ENCODE measurements at places on chromosomes 1 and 21. TPM values are rescaled to one million over a fixed set of nuclear protein-coding genes. Genes with fewer than 3 reads are reported as not detected.

DNA sequence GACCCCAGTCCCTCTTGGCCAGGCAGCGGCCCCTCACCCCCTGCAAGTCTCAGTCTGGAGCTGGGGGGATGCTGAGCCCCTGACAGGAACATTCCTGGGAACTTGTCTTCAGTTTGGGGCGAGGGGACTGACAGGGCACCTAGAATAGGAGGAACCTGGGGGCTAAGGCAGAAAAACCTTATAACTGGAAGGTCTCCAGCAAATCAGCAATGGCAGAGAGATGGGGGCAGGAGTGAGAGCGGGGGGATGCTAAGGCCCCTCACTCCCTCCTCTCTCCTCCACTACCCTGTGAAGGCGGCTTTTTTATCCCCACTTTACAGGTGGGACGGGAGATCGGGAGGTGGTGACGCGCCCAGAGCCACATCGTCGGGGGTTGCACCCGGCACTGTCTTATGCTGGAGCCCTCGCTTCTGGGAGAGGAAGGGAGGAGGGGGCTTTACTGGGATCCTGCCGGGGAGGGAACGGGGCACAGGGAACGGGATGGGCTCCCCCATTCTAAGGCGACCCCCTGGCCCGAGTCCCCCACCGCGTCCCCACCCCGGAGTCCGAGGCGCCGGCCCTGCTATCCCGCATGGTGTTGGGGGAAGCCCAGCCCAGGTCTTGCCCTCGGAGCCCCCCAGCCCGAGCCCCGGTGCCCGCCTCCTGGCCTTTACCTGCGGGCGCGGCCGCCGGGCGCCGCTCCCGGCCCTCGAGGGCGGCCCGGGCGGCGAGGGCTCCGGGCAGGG is 456 bp downstream of the COL8A2 start:
- no peak for DNase-seq

Gene PLA2G2A
- total RNA-seq: not detected

DNA sequence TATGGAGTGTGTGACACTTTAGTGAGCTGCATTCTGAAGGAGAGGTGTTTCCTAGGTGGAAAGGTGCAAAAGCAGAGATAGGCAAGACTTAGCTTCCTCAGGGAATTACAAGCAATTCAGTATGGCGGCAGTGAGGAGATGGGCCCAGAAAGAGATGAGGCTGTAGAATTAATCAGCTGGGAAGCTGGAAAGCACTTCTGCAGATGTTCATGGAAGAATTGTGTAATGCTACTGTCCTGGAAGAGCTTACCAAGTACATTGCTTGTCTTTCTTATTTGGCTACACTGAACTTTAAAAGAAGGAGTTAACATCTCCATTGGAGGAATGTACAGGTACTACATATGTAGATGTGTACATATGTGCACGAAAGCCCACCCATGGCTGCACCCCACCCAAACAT is 103.7 kb upstream of the DPT start:
- no peak for DNase-seq

DNA sequence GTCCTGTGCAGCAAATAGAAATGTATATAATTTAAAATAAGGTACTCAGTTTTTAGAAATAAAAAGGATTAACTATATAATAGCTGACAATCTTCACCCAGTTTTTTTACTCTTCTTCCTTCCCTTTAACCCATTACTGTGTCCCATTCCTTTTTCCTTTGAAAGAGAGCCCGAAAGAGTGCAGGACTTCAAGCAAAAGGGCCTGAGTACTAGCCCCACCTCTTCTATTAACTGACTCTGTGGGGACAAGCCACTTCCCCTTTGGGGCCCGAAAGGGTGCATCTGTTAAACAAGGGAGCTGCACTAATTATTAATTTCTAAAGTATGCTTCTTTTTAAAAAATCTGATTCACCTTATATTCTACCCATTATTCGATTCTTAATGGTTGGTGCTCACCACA is 3.3 kb downstream of the USP24 start:
- no peak for DNase-seq

Gene C21orf91
- 8.4 TPM for total RNA-seq

DNA sequence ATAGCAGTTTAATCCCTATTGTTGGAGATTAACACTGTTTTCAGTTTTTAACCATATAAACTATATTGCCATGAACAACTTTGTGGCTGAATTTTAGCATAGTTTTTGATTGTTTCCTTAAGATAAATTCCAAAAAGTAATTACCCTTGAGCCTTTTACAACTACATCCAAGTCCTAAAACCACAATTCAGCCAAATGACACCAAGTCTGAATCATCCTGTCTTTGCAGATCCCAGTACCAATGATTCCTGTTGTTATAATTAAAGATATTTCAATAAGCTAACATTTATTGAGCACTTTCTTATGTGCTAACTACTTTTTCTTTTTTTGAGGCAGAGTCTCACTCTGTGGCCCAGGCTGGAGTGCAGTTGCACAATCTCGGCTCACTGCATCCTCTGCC is 35.6 kb downstream of the IL23R start:
- no peak for DNase-seq

GRCh38 chr1:205523261-205523890 is 18.9 kb downstream of the CDK18 start:
- DNase-seq: no peak

GRCh38 chr1:180633057-180634056 is 1.5 kb downstream of the XPR1 start:
- DNase-seq: no peak

DNA sequence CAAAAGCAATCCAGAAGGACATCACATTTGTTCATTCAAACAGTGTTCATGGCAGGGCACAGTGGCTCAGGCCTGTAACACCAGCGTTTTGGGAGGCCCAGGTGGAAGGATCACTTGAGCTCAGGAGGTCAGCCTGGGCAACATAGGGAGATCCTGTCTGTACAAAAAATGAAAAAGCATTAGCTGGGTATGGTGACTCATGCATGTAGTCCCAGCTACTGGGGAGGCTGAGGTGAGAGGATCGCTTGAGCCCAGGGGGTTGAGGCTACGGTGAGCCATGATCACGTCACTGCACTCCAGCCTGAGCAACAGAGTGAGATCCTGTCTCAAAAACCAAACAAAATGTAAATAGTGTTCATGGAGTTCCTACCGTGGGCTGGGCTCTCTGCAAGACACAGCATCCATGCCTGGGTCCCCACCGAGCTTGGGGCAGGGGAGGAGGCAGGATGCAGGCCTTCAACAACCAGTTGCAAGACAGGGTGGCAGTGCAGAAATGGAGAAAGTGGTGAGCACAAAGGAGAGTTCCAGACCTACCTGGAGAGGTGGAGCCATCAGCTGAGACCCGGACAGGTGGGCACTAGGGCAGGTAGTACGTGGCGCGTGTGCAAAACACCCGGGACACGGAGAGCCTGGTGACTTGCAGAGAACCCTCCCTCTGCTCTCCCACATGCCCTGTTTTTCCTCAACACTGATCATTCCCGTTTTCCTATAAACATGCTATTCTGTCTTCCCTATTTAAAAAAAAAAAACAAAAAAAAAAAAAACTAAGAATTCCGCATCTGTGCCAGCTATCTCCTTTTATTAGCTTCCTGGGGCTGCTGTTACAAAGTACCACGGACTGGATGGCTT is 138.9 kb downstream of the TOMM20 start:
- DNase-seq: no peak

Gene SPAG17
- total RNA-seq: 0.45 TPM

Gene CLDN17
- not detected for total RNA-seq

Gene CRYAA
- not detected for total RNA-seq

DNA sequence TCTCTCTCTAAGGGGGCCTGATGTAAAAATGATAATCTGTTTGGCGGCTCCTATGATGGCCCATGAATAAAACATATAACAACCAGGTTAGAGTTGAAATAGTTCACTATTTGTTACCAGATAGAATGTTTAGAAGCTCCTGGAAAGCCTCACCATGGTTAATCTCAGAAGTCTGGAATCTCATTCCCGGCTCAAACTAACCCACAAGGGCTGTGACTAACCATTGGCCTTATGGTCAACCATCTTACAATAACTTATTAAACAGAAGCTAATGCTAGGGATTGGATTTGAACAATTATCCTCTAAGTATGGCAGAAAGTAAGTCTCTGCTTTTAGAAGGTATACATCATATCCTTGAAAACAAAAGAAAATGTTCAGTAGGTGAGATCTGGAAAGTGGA is 134.1 kb upstream of the ADGRL2 start:
- no peak for DNase-seq

DNA sequence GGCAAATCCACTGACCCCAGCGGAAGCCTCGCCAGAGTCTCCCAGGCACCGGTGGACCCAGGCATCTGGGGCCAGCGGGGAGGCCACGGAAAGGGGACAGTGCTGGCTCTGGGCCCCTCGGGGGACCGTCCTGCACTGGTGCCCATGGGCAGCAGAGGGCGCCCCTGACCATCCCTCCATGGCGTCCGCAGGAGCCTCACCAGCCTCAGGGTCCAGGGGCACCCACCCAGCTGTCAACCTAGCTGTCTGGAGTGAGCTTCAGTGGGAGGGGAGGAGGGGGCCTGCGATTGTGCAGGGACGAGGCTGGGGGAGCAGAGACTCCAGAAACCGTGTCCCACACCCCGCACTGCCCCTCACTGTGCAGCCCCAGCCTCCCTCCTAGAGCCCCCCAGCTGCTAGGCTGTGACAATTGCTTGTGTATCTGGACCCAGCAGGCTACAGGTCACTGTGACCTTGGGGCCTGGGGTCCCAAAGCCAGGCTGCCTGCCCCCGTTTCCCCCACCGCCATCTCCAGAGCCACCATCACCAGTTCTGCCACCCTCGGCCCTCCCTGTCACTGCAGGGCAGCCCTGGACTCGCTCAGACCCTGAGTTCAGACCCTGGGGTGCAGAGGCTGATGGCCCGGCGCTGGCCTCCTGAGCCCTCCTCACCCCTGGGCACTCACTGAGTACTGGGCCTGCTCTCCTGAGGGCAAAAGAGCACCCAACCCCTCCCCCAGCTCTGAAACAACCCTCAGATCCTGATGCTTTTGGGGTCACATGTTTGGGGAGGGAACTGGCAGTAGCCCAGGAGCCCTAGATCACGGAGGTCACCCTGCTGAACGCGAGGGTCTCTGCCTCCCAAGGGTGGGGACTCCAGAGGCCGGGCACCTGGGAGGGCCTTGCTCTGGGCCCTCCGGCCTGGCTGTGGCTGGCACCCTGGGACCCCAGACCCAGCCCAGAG is 10.6 kb upstream of the COL6A1 start:
- DNase-seq: peak; percentile 49

DNA sequence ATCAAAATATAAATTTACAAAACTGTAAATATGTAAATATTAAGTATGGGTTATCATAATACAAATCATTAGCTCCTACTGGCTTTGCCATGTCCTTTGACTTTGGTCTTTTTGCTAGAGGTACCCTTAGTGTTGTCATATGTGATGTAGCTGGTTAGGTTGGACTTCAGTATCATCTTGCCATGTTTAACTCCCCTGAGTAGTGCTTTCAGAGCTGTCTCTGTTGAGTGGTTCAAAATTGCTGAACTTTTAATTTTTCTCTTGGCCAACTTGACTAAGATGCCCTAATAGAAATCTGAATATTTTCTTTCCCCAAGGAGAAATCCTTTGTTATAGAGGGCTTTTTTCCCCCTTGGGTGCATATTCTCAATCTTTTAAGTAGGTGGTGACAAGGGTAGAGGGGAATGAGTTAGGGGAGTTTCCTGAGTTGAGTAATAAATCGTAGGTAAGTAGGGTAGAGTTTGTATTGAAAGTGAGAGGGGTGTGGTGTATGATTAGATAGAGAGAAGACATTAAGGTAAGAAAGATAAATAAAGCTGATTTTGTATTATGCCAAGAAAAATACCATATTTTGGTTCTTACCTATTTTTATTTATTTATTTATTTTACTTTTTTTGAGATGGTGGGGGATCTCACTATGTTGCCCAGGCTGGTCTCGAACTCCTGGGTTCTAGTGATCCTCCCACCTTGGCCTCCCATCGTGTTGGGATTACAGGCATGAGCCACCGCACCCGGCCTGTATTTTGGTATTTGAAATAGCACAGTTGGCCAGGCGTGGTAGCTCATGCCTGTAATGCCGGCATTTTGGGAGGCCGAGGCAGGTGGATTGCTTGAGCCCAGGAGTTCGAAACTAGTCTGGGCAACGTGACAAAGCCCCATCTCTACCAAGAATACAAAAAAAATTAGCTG is 21.8 kb downstream of the RPRD2 start:
- no peak for DNase-seq

Gene TP73
- total RNA-seq: 2.0 TPM

Gene HES3
- not detected for total RNA-seq

Gene C2CD2
- 17.2 TPM for total RNA-seq

DNA sequence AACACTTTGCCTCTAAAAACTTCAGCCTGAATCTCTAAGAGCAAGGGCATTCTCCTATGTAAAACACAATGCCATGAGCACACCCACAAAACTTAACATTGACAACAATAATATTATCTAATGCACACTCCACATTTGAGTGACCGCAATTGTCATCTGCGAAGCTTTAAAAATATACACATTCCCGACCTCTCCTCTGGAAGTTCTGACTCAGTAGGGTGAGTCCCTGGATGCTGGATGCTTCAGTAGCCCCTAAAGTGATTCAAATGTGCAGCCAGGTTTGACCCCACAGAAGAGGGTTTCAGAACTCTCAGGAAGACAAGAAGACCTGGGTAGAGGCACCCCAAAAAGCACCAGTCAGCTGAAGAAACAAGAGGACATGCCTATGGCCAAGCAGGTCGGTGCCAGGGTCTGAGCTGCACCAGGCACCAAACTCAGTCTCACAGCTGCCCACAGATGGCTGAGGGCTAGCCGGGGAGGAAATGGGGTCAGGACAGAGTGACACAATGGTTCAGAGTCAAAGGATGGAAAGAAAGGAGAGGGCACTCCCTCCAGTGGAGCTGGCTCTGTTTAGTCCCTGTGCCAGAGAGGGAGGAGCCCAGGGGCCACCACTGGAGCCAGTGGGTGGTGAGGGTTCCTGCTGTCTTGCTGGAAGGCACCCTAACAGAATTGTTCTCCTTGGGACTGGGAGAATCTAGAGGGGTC is 17.4 kb downstream of the PIK3C2B start:
- DNase-seq: no peak

DNA sequence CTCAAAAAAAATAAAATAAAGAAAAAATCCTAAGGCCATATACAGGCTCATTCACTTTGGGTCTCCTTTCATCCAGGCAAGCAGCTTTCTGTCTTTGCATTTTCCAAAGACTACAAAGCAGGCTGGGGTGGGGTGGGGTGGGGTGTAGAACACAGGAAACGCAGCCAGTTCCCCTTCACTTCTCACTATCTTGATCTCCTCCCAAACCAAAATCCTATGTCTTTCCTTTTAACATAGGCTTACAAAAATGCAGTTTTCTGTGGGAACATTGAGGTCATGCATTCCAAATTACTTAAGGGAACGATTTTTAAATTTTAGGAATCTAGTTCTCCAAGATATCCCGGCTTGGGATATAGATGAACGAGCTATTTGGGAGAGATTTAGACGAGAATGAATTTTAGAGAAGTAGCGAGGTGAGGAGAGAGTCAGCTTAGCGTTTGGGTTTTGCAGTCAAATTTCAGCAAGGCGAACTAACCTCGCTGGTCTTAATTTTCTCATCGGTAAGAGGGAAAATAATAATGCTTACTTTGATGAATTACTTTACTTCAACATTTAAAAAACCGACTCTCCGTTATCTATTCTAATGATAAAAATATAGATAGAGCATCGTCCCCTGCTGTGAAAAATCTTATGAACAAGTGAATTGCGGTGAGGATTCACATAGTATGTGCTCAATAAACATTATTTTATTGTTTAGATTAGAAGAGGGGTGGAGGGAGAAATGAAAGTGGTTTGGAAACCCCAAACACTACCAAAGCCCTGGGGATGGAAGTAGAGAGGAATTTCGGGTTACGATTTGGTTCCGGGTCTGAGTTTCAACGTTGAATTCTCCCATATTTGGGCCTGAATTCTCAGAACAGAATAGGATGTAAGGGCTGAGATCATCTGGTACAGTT is 735 bp upstream of the STX12 start:
- no peak for DNase-seq

Measured in H4 (cell line).